ENCODE measurements at places on chromosomes 16 and 17.
A peak's percentile ranks its signal among the peaks of the same experiment; 100 is the strongest.

DNA sequence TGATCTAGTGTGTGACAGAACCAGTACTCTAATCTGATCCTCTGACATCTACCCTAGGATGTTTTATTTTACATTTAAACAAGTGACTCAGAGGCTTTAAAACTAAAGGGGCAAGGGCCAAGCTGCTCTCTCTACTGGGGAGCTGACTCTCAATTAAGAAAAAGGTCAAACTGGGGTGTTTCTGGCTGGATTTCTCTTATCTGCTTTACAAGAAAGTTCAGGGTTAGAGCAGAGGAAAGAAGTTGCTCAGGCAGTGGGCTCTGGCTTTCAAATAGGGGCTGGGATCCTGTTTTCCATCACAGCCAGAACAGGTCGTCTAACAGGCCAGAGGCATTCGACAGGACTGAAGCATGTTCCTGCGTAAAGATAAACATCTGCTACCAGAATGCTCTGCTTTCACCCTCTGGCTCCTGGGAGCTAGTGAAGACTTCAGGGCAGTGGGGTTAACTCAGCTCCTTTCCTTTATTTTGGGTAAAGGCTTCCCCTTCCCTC, 8.5 kb downstream of the MMP28 start:
- DNase-seq: no peak

DNA sequence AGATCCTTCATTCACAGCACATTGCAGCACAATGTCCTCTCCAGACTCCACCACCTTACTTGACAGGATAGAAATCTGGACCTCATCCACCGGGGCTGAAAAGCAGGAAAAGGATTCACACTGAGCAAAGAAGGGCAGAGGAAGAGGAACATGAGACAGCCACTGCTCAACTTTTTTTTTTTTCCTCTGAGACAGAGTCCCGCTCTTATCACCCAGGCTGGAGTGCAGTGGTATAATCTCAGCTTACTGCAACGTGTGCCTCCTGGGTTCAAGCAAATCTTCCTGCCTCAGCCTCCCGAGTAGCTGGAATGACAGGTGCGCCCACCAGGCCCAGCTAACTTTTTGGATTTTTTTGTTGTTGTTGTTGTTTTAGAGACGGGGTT, 34.4 kb downstream of the PECAM1 start:
- DNase-seq: no peak

DNA sequence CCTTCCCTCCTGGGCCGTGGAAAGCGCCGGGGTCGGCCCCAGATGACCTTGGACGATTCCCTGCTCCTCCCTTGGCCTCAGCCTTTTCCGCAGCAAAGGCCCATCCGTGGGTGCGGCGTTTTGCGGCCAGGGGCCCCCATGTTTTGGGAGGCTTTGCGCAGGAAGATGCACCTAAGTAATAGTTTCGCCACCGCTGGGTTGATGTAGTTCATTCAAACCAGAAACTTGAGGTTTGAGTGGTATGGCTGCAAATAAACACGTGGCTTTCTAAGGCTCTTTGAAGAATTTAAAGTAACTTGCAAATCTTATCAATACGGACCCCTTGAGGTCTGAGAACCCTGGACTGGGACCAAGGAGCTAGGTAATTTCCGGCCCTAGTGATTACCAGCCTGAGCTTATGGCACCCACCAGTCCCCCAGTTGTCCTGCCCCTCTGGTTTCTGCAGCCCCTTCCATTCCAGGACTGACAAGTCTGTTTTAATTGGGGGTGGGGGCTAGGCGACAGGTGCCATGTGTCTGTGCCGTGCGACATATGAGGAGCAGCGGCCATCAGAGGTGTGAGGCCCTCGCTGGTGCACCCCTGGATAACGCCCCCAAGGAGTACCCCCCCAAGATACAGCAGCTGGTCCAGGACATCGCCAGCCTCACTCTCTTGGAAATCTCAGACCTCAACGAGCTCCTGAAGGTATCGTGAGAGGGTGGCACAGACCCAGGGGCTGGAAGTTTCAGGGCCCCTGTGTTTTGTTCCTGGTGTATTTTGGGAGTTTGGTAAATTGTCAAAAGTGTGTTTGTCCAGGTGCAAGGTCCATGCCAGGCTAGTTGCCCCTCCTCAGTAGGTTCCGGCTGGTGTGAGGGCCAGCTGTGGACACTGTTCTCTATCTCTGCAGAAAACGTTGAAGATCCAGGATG, 834 bp downstream of the MRPL12 start:
- no peak for DNase-seq

- DNase-seq: no peak
Observed at GRCh38 chr17:47878203-47879027, 17.6 kb upstream of the SP2 start.

- DNase-seq: no peak
Observed at GRCh38 chr16:89172171-89172527, 601 bp downstream of the CDH15 start.

DNA sequence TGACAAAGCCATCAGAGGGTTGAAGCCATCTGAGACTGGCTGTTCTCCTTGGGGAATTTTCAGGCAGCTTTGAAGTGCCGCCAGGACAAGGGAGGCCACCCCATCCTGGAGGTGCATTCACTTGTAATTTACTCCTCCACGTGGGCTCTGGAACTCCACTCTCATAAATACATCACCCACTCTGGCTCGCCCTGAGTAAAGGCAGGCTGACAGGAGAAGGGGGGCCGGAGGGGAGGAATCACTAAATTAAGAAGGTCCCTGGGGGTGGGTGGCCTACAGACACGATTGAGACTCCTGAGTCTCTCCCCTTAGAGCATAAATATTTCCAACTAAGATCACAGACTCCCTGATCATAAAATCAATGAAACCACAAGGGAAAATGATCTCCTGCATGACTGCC, 56.3 kb upstream of the HNF1B start:
- no peak for DNase-seq

DNA sequence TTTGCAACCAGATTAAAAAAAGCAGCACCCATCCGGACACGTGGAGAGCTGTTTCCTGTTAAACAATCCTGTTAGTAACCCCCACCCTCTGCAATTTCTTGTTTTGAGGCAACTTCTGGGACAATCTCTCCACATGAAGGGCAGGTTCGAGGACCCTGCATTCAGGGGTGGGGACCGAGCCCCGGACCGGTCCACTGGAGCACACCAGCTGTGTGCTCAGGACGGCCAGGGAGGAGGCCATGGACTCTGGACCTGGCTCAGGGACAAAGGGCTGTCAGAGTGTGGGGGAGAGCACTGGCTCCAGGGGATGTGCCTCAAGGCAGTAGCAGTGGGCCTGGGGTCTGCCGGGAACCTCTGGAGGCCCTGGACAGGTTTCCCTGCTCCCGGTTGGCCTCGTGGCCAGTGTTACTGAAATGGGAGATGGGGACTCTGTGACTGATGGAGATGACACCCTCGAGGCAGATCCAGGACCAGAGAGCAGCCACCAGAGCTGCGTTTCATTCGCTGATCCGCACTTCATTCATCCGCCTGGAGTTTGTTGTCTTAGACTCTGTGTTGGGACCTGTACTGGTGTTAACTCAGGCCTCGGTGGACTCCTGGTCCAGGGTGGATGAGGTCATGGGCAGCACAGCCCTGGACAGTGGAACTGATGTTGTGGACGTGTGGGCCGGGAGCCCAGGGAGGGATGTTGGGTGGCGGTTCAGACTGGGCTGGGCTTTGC, 2.9 kb upstream of the CPNE7 start:
- DNase-seq: no peak

DNA sequence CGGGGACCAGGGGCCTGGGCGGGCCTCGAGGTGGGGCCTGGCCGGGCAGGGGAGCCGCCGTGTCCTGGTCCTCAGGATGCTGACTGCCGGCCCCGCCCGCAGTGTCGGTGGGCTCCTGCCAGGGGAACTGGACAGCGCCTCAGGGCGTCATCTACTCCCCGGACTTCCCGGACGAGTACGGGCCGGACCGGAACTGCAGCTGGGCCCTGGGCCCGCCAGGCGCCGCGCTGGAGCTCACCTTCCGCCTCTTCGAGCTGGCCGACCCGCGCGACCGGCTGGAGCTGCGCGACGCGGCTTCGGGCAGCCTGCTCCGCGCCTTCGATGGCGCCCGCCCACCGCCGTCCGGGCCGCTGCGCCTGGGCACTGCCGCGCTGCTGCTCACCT, 2.3 kb upstream of the PAQR4 start:
- peak; percentile 62 for DNase-seq

DNA sequence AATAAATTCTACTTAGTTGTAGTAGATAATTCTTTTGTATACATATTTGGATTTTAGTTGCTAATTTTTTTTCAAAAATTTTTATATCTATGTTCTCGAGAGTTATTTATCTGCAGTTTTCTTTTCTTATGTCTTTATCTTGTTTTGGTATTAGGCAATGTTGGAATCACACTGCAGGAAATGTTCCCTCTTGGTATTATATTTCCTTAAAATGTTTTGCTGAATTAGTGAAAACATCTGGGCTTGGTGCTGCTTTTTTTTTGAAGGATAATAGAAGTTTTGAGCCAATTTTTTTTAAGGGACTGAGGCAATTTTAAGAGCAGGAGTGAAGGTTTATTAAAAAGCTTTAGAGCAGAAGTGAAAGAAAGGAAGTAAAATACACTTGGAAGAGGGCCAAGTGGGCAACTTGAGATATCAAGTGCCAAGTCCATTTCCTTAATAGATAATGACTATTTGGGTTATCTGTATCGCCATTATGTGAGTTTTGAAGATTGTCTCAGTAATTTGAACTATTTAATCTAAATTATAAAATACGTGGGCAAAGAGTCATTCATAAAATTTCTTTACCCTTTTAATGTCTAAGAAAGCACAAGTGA, 1390.1 kb upstream of the CDH8 start:
- DNase-seq: no peak

- DNase-seq: no peak
Observed at GRCh38 chr17:77748436-77748835, 210.1 kb upstream of the TNRC6C start.

GRCh38 chr17:13492737-13493122, 109.0 kb downstream of the HS3ST3A1 start:
- no peak for DNase-seq

- no peak for DNase-seq
Observed at GRCh38 chr16:58654560-58655214, 25.1 kb upstream of the CNOT1 start.

GRCh38 chr17:49224198-49224996, 6.2 kb downstream of the PHOSPHO1 start:
- peak; percentile 69 for DNase-seq

DNA sequence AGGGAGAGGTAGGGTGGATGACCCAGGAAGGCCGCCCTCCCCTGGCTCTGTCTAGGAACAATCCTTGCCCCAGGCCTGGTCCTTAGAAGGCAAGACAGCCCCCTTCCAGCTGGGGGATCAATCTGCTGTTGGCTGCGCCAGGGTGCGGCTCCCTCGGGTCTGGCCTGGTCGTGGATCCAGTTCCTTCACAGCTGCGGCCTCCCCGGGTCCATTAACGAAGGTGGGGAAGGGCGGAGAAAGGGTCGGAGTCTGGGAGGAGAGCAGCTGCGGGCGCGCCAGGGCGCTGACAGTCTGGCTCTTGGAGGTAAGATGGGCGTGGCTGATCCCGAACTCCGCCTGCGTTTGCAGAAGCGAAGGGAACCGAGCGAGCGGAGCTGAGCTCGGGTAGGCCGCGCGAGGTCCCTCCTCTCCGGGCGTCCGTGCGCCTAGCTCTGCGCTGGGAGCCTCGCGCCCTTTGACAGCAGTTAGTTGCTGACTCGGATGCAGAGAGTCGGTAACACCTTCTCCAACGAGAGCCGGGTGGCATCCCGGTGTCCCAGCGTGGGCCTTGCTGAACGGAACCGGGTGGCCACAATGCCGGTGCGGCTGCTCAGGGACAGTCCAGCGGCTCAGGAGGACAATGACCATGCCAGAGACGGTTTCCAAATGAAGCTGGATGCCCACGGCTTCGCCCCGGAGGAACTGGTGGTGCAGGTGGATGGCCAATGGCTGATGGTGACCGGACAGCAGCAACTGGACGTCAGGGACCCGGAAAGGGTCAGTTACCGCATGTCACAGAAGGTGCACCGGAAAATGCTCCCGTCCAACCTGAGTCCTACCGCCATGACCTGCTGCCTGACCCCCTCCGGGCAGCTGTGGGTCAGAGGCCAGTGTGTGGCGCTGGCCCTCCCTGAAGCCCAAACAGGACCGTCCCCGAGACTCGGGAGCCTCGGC, at the start of gene HSPB9:
Gene HSPB9, plus strand, starts transcription at position 434 of the 933 bp plus-strand sequence. Its CDS starts 47 bp downstream, at position 481.
- DNase-seq: no peak

DNA sequence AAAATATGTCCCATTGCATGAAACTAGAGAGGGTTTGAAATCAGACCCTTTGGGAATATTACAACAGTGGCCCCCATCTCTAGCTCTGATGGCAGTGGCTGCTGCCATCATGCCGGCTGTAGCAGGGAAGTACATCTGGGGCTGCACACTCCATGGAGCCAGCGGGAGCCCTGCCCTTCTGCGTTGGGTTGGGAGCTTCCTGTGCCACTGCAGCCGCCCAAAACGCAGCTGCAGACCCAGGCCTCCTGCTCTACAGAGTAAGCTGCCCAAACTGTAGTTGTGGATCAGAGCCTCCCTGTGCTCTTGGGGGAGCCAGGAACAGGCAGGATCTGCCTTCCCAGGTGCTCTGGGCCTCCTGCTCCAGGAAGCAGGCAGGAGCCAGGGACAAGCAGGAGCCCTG, 450.0 kb downstream of the HS3ST3B1 start:
- DNase-seq: no peak

GRCh38 chr17:79019632-79020584, 4.1 kb upstream of the C1QTNF1 start:
- DNase-seq: peak; percentile 50

DNA sequence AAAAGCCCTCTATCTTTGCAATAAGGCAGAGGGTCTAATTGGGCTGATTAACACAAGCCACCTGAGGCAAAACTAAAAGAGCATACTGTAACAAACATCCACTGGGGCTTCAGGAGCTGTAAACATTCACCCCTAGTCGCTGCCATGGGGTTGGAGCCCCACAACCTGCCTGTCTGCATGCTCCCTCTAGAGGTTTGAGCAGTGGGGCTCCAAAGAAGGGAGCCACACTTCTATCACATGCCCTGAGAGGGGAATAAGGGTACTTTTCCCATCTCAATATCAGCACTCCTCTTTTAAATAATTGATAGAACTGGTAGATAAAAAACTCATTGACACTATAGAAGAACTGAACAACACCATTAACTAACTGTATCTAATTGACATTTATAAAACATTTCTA, 130.1 kb upstream of the COX10 start:
- DNase-seq: no peak

- no peak for DNase-seq
Observed at GRCh38 chr16:57125376-57125775, 33.0 kb downstream of the CPNE2 start.
